ENCODE measurements at places on chromosomes 3 and 15. TPM values are rescaled to one million over a fixed set of nuclear protein-coding genes. Genes with fewer than 3 reads are reported as not detected.

Gene CLRN1
- total RNA-seq = not detected

- no peak for DNase-seq
Observed at GRCh38 chr15:61339516-61339915, 110.4 kb upstream of the RORA start.

GRCh38 chr3:79067734-79068133 lies 700.1 kb downstream of the ROBO1 start:
- no peak for DNase-seq

- no peak for DNase-seq
Observed at GRCh38 chr3:73270839-73271483, 209.5 kb downstream of the EBLN2 start.

- DNase-seq = no peak
Observed at GRCh38 chr15:98412852-98413251, 235.5 kb upstream of the IGF1R start.

DNA sequence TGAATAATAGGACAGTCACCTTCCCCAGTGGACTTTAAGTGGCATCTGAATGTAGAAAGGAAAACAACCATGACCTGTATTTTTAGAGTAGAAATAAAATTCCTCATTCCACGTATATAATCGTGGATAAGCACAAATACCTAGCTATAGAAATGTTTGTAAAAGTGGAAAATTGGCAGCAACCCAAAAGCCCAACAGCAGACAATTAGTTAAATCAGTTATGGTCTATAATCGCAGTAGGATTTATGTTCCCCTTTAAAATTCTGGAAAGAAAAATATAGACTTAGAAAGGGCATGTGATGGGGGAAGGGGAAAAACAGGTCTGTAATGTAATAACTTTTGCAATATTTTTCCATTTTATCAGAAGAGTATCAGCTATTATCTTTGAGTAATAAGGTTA lies 241.9 kb upstream of the ST8SIA2 start:
- no peak for DNase-seq

GRCh38 chr3:49906073-49906743 lies 2.5 kb upstream of the MST1R start:
- DNase-seq = no peak

Gene THBS1
- 51.7 TPM for total RNA-seq

- DNase-seq = no peak
Observed at GRCh38 chr15:56042498-56042897, 49.1 kb upstream of the NEDD4 start.

GRCh38 chr15:60859996-60860494 lies 369.1 kb downstream of the RORA start:
- DNase-seq = no peak

Gene CDC25A
- 13.0 TPM for total RNA-seq

Gene SLC24A5
- total RNA-seq = 1.3 TPM

Measured in type B pancreatic cell (in vitro differentiated cells).